PC-9 (cell line): ENCODE measurements at places on chromosomes 7 and 10. TPM values are rescaled to one million over a fixed set of nuclear protein-coding genes. Genes with fewer than 3 reads are reported as not detected.

The CCDC172 gene
- total RNA-seq, result not detected in 2 replicates

The LRRC4 gene
- 0.10 and 0.39 TPM in 2 replicates for total RNA-seq

The AKR1C3 gene
- 1,870 and 1,886 TPM in 2 replicates for total RNA-seq

The SPDYE5 gene
- not detected in 2 replicates for total RNA-seq

The HTRA1 gene
- 14.9 and 18.0 TPM in 2 replicates for total RNA-seq

The ECHDC3 gene
- not detected in 2 replicates for total RNA-seq

The FAM237B gene
- total RNA-seq, result not detected in 2 replicates

The AKR1B15 gene
- 3.2 and 3.4 TPM in 2 replicates for total RNA-seq

The GNB2 gene
- total RNA-seq, result 299 and 326 TPM in 2 replicates

The SOSTDC1 gene
- total RNA-seq, result not detected in 2 replicates

The SLC18A3 gene
- not detected in 2 replicates for total RNA-seq

The ZPBP gene
- not detected in 2 replicates for total RNA-seq

The SFTPA1 gene
- not detected in 2 replicates for total RNA-seq

The NOBOX gene
- not detected in 2 replicates for total RNA-seq

The FAM25A gene
- total RNA-seq, result 8.2 and 11.4 TPM in 2 replicates

The FHIP2A gene
- total RNA-seq, result 16.0 and 18.3 TPM in 2 replicates

The MCM10 gene
- total RNA-seq, result 20.9 and 24.5 TPM in 2 replicates

The CLDN4 gene
- total RNA-seq, result 498 and 602 TPM in 2 replicates

The MCM7 gene
- 195 and 238 TPM in 2 replicates for total RNA-seq

The MACROH2A2 gene
- total RNA-seq, result 0.43 TPM in 1 of 2 replicates, not detected in the other

The HSPA14 gene
- 13.9 and 23.1 TPM in 2 replicates for total RNA-seq

The SAMD9L gene
- total RNA-seq, result 3.6 and 4.1 TPM in 2 replicates

The ANKRD61 gene
- total RNA-seq, result 0.37 TPM in 1 of 2 replicates, not detected in the other

The LEP gene
- total RNA-seq, result not detected in 2 replicates

The CYP2C18 gene
- not detected in 2 replicates for total RNA-seq

The FOXI2 gene
- total RNA-seq, result not detected in 2 replicates

The VPS50 gene
- 20.3 and 32.2 TPM in 2 replicates for total RNA-seq

The AUTS2 gene
- total RNA-seq, result not detected in 2 replicates

The KLF14 gene
- not detected in 2 replicates for total RNA-seq

The TRIM50 gene
- not detected in 2 replicates for total RNA-seq

The FKBP14 gene
- total RNA-seq, result 29.8 and 29.9 TPM in 2 replicates

The NEUROD6 gene
- total RNA-seq, result not detected in 2 replicates

The CACNB2 gene
- total RNA-seq, result not detected in 2 replicates

The GTPBP4 gene
- 62.5 and 74.1 TPM in 2 replicates for total RNA-seq

The H2BK1 gene
- not detected in 2 replicates for total RNA-seq

The SPOCK2 gene
- 4.2 and 5.3 TPM in 2 replicates for total RNA-seq

The ABCB4 gene
- not detected in 2 replicates for total RNA-seq

The CALCR gene
- not detected in 2 replicates for total RNA-seq

The INSIG1 gene
- 75.7 and 103 TPM in 2 replicates for total RNA-seq

The CDH23 gene
- total RNA-seq, result 7.8 and 13.3 TPM in 2 replicates
